AG08396 (cell line): ENCODE measurements at places on chromosomes 2 and 18.

DNA sequence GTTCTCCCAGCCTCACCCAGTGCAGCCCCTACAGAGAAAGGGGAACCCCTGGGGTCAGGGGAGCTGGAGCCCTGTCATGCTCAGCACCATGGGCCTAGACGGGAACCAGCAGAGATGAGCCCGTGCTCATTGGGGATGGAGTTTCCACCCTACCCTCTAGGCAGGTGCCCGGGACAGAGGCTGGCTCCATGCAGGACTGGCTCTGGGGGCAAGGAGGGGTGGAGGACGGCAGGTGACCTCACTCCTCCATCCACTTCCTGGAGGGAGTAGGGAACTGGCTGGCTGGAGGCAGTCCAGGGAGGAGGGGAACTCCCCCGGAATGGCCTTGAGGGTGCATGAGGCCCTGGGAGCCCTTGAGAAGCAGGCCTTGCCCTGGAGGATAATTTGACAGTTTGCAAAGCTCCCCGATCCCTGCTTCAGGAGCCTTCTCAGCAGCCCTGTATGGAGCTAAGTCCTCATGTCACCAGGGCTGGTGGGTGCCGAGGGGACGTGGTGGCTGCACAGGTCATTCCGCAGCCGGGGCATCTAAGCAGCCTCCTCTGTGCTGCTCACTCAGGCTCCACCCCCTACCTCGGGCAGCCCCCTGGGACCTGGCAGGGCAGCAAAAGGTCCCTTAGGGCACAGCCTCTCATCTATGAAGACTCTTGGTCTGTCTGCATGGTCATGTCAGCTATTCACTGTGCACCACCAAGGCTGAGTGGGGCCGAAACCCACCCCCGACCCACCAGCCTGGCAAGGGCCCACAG lies 2.1 kb downstream of the NEURL3 start:
- DNase-seq, result no peak

DNA sequence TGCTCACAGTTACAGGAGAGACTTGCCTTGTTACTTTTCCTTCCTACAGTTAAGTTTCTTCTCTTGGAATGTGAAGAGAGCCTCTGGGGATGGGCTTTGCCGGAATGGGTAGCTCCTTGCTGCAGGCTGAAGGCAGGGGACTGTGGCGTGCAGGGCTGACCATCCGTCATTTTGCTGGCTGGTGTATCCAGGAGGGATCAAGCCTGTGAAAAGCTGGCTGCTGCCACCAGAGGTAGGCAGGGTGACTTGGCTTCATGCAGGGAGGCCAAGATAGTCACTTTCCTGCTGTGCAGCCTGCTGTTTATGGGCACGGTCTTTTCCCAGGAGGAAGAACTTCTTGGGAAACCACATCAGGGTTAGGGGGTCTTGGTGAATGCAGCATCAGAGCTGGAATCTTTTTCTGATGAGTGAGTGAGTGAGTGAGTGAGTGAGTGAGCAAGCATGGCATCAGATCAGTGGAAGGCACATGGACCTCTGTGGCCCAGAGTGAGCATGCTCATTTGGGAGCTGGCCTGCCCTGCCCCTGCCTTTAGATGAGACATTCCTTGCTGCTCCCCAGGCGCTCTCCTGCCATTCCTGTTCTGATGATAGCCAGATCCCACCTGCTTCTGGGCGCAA lies 33.0 kb downstream of the FHOD3 start:
- no peak for DNase-seq

DNA sequence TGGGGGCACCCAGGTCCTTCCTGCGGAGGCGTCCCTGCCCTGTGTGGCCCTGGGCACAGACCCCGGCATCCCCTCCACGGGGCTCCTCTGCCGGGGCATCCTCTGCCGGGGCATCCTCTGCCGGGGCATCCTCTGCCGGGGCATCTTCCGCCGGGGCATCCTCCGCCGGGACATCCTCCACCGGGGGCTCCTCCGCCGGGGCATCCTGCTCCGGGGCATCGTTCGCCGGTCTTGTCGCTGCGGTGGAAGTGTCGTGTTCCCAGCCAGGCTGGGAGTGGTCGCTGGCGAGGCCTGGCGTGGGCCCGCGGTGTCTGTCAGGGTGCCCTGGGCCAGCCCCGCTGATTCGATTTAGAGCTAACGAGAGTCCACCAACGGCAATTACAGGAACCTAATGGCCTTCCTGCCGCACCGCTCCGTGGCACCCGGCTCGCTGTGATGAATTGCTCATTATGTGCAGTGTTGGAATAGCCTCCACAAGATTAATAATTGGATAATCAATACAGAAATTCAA lies 115.1 kb downstream of the NFATC1 start:
- no peak for DNase-seq

DNA sequence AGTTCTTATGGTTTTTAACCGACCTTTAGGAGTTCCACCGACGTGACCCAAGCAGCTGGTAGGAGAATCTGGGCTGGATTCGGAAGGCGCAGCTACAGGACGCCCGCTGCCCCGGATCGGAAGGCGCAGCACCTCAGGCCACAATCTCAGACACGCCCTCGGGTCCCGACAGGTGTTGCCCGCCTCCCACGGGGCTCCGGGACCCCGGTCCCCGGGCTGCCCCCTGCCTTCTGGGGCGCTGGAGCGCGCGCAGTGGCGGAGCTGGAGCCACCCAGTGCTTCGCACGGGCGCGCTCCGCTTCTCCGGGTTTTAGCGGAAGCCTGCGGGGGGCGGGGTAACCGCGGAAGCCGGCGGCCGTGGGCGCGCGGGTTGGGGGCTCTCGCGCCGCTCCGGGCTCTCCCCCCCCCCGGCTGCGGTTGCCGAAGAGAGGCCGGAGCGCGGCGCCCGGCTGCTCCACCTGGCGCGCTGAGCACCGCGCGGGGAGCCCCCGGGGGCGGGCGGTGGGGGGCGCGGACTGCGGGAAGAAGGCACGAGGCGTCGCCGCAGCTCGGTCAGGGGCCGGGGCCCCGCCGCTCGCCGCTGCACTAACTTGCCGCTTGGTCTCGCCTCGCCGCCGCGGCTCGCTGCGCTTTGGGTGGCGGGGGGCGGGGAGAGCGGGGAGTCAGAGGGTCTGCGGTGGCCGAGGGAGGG lies 718.8 kb downstream of the DPP10 start:
- DNase-seq, result no peak

DNA sequence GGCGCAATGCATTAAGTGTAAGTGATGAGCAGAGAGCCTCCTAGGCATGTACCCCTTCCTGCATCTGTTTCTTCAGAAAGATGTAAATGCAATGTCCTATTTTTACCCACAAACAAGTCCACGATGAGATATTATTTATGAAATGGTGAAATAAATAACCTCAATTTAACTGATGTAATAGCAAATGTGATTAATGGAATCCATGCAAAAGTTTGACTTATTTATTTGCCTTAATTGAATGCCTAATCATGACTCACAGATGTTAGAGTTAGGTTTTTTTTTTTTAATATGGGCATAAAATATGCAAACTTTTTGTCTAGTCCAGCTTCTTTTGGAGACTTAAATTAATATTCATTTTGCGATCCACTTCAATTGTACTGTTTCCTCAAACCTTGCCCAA lies 67.7 kb upstream of the ITGA4 start:
- no peak for DNase-seq

GRCh38 chr2:85755122-85756027 lies 1.6 kb downstream of the ATOH8 start:
- DNase-seq, result peak; percentile 63

GRCh38 chr18:76986406-76986805 lies 146.2 kb downstream of the MBP start:
- DNase-seq, result no peak

GRCh38 chr2:45867800-45868199 lies 216.3 kb downstream of the PRKCE start:
- no peak for DNase-seq
